Stimulated activated CD8-positive, alpha-beta memory T cell treated with anti-CD3 and anti-CD28 coated beads, Interleukin-7, amount 100 ng/mL, for 1 hour (primary cell): ENCODE measurements at places on chromosomes 1 and 21.

DNA sequence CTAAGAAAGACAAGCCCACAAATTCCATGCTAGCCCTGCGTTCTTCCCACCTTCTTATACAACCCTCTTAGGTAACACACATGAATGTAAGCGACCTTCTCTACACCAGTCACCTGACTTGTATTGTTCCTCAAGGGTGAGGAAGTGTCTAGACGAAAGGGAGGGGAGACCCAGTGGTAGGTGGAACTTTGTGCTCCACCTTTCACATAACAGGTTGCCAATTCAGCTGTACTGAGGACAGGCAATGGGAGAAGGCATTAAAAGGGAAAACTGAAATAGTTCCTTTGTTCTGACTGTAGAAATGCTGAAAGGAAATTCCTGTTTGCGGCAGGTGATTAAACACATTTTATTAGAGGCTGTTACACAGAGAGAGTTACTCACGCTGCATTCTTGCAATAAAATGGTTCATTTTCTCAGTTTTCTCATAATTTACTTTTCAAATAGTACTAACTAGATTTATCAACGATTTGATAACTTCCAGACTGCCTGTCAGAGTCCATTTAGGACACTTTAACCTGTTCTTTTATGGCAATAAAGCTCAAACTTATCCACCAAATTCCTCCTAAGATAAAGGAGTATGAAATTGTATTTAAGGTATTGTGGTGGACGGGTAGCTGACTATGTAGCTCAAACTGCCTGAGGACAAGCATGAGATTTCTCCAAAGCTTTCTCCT, 17.8 kb upstream of the CHRM3 start:
- DNase-seq: no peak

- no peak for DNase-seq
These were observed 27.9 kb downstream of the CAMTA1 start for GRCh38 chr1:6813165-6813564.

- no peak for DNase-seq
These were observed at the start of gene PLA2G4A for GRCh38 chr1:186828611-186829454. Gene PLA2G4A (plus strand): TSS chr1:186828949. CDS start chr1:186854355, 25,406 bp downstream.

GRCh38 chr1:202591515-202591914, 118.7 kb downstream of the SYT2 start:
- no peak for DNase-seq

DNA sequence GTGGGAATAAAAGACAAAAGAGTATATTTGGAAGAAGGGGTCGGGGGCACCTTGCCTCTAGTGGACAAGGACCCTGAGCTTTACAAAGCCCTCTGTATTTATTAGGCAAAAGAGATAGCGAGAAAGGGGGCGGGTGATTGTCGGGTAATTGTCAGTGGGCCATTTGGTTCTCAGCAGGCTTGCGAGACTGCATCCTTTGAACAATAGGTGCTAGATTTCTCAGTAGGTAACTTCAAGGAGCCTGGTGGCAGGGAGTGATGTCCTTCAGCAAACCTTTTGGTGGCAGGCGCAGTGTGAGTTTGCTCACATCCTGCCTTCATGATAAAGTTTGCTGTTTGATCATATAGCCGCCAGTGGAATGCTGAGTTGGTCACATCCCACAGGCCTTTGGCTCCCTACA, 71.4 kb downstream of the AXDND1 start:
- DNase-seq: no peak

- no peak for DNase-seq
These were observed 52.9 kb downstream of the KCNAB2 start for GRCh38 chr1:6098303-6099215.

DNA sequence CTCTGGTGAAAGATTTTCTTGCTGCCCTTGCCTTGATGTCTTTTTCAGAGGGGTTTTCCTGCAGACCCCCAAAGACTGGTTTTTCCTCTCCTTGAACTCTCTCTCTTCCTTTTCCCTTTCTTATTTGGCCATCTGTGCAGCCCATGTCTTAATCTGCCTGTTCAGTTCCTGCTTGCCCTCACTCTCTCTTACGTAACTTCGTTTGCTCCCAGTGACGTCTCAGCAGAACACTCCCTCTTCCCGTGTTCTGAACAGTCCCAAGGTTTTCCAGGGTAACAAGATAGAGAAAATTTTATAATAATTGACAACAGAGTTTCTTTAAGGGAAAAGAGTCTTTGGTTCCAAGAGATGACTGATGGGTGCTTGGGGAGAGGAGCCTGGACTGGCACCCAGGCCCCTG, 109.1 kb upstream of the LMO4 start:
- DNase-seq: no peak

DNA sequence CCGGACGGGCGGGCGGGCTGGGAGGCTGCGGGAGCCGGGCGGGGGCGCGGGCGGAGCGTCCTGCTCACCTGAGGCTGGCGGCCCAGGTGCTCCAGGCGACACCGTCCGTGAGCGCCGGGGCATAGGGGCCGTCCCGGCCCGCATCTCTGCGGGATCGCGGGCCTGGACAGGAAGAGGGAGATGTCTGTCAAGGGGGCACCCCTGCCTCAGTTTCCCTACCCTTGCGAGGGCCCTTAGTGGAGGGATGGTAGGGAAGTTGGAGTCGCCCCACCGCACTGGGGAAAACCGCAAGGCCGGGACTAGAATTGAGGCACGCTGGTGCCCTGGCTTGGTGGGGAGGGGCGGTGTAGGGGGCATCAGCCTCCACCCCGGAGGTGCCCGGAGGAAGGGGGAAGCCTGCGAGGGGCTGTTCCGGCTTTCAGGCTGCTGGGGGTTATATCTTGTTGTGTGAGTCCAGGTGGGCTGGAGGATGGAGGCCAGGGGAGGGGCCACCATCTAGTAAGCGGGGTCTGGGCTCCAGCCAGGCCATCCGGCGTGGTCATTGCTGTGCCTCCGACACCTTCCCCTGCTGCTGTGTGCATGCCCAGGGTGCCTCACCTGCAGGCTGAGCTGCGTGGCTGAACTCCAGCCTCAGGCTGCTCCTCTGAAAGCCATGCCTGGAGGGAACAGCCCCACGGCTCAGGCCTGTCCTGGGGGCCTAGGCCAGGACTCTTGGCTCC, 580 bp downstream of the VWA1 start:
- no peak for DNase-seq

- DNase-seq: no peak
These were observed 10.8 kb upstream of the PLEKHG5 start for GRCh38 chr1:6502000-6502891.

- DNase-seq: no peak
These were observed 618.9 kb downstream of the NPHP4 start for GRCh38 chr1:5373281-5373680.

DNA sequence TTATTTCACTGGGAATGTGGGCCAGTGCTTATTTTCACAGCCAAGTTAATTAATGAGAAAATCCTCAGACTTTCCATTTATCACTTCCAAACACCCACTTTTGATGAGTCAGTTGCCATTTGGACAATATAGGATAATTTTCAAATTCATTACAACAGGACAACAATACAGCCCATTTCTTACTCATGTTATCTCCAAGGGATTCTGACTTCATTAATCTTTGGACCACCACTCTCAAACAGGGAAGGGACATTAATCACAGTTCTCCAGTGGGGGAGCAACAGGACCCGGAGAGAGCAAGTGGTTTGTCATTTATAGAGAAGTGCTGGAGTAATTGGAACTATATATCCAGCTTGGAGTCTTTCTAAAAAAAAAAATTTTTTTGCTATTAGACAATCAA, 38.7 kb downstream of the JUN start:
- no peak for DNase-seq

GRCh38 chr21:26070822-26071425, 99.6 kb downstream of the APP start:
- no peak for DNase-seq

- no peak for DNase-seq
These were observed 3.8 kb downstream of the NCDN start for GRCh38 chr1:35561297-35561971.

GRCh38 chr1:172931761-172932160, 119.0 kb downstream of the TNFSF18 start:
- no peak for DNase-seq

GRCh38 chr1:225824533-225824941, 14.6 kb downstream of the EPHX1 start:
- DNase-seq: no peak

- DNase-seq: no peak
These were observed 13.2 kb upstream of the CTSE start for GRCh38 chr1:206036663-206037455.

GRCh38 chr1:110602466-110602865, 3.7 kb downstream of the KCNA2 start:
- DNase-seq: no peak

DNA sequence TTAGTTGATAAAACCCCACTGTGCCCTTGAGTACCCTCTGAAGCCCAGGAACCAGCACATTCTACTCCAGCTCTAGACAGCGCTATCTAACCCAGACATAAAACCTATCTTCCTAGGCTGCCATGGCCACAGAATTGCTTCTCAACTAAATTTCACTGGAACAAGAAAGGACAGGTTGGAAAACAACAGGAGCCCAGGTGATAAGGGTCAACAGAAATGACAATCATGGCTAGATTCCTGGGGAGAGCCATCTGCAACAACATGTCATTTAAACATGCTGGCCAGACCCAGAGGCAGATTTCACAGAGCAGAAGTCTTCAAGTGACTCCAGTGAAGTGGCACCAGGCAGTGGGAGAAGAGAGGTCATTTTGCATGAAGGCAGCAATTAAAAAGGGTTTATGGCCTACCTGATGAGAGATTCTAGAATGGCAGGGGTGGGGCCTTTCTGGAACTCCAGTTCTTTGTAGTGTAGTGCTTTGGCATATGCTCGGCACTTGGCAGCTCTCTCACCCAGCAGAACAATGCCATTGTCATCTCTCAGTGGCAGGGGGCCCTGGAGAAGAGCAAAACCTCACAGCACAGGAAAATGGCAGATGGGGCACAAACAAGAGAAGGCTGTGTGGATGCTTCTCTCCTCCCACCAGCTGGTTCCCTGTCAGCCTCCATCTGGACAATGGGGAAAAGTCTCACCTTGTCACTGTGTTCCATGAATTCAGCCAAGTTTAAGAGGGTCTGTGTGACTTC, 9.9 kb downstream of the ANGPTL7 start:
- no peak for DNase-seq

DNA sequence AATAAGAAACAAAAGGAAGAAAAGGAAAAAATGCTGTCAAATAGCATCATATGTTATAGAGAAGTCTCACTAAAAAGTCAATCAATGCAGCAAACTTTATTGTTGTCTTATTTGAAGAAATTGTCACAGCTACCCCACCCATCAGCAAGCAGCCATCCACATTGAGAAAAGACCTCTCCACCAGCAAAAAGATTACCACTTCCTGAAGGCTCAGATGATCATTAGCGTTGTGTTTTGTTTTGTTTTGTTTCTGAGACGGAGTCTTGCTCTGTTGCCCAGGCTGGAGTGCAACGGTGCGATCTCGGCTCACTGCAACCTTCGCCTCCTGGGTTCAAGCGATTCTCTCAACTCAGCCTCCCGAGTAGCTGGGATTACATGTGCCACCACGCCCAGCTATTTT, 29.0 kb downstream of the ATP2B4 start:
- no peak for DNase-seq

- no peak for DNase-seq
These were observed 20.3 kb upstream of the AZIN2 start for GRCh38 chr1:33060579-33061083.

DNA sequence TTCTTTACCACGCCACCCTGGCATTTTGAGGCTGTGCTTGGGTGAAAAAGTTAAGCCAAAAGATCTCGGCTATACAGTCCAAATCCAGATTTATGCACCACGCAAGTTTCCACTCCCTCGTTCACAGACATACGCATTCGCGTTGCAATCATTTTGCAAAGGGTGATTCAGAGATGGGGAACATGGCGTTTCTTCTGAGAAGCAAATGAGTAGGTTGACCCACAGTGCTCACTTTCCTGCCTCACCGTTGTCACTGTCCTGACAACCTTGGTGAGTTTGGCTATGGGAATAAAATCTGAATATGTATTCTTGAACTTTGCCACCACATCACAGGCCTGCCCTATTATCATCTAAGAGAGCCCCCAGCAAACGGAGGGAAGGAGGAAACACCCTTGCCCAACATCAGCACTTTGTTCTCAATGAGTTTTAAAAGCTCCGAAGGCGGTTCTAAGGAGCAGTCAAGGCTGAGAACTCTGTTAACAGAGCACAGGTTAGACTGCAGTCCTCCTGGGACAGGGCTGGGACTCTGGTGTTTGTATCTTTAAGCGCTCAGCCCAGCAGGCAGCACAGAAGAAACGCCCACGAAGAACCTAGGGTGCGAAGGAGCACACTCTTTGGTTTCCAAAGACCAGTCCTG, 86.4 kb downstream of the RUNX1 start:
- no peak for DNase-seq

- DNase-seq: no peak
These were observed 21.6 kb downstream of the NAV1 start for GRCh38 chr1:201560328-201561194.

DNA sequence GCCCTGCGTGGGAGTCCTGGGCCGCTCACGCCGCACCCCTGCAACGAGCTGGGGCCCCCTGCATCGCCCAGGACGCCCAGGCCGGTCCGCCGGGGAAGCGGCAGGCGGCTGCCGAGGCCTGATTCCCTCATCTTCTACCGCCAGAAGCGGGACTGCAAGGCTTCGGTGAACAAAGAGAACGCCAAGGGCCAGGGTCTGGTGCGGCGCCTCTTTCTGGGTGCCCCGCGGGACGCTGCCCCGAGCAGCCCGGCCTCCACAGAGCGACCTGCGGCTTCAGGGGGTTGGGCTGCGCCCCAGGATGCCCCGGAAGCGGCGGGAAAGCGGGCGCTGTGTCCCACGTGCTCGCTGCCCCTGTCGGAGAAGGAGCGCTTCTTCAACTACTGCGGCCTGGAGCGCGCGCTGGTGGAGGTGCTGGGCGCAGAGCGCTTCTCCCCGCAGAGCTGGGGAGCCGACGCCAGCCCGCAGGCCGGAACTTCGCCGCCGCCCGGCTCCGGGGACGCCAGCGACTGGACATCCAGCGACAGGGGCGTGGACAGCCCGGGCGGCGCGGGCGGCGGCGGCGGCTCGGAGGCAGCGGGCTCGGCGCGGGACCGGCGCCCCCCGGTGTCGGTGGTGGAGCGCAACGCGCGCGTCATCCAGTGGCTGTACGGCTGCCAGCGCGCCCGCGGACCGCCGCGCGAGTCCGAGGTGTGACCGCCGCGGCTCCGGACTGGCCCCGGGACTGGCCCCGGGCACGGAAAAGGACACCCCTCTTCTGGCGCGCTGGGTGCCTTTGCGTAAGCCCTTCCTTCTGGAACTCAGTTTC, 2.7 kb downstream of the FAM110D start:
- DNase-seq: no peak

DNA sequence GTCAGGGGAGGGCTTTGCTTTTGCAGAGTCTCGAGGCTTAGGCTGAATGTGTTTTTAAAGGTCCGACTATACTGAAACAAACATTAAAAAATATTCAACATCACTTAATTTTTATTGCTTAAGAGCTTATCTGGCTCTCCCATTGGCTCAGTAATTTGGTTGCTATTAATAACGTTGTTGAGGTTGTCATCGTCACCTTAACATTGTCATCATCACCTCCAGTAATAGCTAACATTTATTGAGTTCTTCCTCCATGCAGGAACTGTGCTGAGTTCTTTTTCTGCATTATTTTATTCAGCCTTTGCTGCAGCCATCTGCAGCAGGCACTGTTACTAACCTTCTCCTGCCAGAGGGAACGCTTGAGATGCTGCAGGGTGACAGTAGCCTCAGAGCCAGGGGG, 40.1 kb downstream of the ADARB1 start:
- no peak for DNase-seq
